AG04449 (cell line): ENCODE measurements at places on chromosomes 12 and 14.
A peak's percentile ranks its signal among the peaks of the same experiment; 100 is the strongest.

GRCh38 chr12:97837401-97837800, 374.8 kb downstream of the RMST start:
- DNase-seq: no peak

DNA sequence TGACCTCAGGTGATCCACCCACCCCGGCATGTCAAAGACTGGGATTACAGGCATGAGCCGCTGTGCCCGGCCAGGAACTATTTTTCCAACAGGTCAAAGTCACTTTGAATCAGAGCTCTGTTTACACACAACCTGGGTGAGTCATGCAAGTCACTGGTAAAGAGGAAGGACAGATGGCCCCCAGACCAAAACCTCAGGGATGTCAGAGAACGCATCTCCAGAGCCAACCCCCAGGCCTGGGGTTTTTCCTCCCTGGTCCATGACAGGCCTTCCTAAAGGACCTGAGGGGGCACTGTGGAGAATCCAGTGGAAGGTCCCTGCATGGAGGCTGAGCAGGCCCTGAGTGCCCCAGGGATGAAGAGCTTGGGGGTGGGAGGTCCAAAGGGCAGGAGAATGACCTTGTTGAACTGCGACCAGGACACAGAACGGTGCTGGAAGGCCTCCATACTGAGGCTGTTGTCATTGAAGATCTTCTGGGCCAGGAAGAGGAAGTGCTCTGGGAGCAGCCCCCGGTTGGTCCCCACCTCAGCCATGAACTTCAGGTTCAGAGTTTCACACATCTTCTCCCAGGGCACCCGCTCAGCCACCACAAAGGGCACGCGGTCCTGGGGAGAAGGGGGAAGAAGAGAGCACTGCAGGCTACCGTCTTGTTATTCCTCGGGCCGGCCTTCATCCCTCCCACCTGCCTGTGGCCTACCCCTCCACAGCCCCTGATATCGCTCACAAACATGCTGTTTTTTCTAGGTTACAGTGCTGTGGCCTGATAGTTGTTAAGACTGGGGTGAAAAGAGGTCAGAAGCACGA, 9.1 kb downstream of the STAT6 start:
- no peak for DNase-seq

GRCh38 chr12:45315462-45315861, 99.6 kb downstream of the ANO6 start:
- no peak for DNase-seq

DNA sequence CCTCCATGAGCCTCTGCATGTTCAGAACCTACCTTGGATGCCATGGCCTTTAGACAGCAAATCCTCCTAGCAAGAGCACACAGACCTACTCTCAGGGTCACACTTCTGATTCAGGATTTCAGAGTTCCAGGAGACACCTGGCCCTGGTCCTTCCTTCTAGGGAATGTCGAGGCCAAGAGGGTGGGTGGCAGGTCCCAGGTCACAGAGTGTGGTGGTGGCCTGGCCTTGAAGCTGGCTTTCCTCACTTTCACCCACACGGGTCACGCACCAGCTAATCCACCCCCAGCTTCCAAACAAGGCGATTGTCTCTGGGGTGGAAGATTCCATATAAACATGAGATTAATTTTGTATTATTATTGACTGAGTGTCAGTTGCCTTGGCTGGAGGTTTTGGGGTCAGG, 328.3 kb upstream of the RTL1 start:
- DNase-seq: no peak

GRCh38 chr14:76810953-76811400, 1.7 kb downstream of the ANGEL1 start:
- no peak for DNase-seq

DNA sequence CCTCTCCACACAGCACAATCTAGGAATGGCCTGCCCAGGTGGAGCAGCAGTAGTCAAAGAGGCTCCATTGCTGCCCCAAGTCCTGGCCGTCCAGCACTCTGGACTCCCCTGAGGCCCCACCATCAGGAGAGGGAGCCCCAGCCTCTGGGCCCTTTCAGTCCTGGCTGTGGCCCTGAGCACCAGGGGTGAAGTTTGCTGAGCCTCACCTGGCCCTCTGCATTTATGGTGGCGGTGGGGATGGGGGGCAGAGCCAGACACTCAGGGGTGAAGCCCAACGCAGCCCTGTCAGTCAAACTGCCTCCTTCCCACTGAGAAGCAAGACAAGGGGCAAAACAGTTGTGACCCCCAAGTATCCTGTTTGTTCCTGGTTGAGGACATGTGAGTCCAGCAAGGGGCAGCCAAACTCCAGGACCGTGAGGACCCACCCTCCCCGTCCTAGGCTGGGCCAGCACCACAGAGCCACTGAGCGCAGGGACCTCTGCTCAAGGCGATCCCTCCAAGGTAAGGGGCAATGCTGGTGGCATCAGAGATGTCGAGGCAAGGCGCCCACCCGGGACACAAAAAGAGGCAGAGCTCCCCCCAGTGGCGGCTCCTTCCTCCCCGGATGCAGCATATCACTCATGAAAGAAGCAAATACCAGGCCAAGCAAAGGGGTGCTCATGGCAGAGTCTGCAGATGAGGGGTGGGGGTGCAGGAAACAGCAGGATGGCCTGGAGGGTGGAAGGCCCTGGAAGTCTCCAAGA, 4.8 kb upstream of the AMN start:
- no peak for DNase-seq

- no peak for DNase-seq
Measured at GRCh38 chr12:115305275-115305674, 621.3 kb upstream of the TBX3 start.

DNA sequence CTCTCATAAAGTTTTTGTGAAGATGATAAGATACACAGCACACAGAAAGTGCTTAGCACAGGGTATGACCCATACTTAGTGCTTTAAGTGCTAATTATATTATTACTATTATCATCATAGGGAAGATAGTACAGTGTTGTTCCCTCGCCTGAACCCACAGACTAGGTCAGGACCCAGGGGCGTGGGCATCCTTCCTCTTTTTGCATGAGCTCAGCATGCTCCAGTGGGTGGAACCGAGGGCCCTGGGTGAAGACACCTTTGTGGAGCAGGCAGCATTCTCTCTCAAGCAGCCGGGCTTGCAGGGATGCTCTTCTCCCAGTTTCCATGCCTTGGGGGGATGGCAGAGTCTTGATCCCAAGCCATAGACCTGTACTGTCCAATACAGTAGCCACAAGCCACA, 34.8 kb downstream of the CRACR2A start:
- no peak for DNase-seq

DNA sequence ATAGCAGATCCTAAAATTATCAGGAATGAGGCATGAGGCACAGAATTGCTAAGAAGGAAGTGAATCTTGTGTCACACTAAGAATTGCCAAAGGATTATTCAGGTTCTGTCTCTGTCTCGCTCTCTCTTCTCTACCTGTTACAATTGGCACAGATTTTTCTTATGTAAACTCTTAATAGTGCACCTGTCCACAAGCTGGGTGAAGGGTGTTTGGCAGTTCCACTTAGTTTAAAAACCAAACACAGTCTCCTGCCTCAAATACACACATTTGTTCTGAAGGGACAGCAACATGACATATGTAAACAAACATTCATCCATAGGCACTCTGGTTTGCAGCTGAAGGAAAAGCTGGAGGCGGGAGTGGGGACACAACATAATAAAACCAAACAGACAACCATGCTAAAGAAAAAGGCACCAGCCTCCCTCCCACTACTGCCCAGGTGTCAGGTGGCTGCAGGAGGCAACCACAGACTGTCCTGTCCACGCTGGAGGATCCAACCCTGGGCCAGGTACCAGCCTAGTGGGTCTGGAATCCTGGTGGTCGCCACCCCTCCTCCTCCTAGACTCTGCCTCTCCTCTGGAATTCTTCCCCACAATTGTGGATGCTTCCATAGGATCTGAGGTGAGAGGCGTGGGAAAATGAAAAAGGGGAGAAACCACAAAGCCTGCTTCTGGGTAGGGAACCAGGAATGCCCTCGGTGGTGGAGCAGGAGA, 81.2 kb downstream of the TMEM260 start:
- no peak for DNase-seq

GRCh38 chr12:120230326-120230973, 29.5 kb upstream of the RPLP0 start:
- peak; percentile 80 for DNase-seq

- no peak for DNase-seq
Measured at GRCh38 chr12:49296836-49297694, 2.1 kb downstream of the PRPH start.

- DNase-seq: peak; percentile 74
Measured at GRCh38 chr14:77580964-77581505, 35.4 kb downstream of the SPTLC2 start.

GRCh38 chr12:32397696-32398095, 1.7 kb upstream of the FGD4 start:
- DNase-seq: no peak

DNA sequence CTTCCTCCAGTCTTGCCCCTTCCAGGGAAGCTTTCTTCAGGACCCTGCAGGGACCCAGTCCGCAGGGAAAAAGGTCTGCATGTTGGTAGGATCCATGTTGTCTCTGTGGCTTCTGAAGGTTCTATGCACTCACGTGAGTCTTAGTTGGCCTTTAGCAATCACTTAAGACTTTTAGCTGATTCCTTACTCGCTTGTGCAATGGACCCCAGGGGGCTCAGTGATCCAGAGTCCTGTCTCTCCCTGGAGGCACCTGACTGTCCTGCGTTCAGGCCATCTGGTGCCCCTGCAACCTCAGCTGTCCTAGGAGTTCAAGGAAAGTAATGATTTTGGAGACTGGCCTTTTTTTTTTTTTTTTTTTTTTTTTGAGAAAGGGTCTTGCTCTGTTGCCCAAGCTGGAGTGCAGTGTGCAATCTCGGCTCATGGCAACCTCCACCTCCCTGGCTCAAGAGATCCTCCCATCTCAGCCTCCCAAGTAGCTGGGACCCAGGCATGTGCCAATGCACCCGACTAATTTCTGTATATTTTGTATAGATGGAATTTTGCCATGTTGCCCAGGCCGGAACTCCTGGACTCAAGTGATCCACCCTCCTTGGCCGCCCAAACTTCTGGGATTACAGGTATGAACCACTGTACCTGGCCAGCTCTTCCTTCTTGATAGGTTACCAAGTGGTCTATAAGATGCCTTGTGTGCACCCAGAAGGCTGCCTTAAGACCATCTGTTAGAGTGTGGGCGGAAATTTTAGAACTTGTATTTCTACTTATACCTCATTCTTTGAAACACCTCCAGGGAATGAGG, 4.6 kb downstream of the IFI27L2 start:
- no peak for DNase-seq

DNA sequence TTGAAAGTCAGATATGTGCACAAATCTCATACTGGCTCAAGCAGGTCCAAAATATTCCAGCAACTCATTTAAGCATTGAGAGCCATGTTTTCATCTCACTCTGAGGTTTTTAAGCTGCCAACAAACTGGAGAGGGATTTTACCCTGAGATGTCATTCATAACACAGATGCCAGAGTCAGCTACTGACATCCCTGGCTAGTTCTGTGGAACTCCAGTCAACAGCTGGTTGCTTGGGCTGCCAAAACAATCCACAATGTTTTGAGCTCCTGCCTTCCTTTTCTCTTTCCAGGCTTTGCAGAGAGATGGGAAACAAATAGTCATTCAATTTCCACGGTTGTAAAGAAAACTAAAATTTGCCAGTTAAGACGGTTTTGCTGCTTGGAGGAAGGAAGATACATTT, 621.2 kb upstream of the FBXO33 start:
- DNase-seq: no peak

GRCh38 chr12:113452458-113452857, 19.2 kb downstream of the LHX5 start:
- DNase-seq: no peak

DNA sequence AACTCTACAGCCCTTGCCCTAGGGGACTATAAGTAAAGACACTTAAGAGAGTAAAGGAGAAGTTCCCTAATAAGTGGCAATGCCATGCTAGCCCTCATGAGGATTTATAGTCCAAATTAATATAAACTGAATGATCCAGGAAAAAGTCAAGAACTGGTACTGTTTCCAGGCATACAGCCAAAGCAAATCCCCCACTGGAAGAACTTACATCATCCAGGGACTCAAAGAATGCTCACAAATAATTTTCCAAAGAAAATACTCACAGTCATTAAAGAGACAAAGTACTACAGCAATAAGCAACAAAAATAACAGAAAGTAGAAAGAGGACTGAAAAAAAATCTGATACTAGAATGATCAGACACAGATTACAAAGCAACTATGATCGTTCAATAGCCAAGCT, 79.7 kb upstream of the RAP1B start:
- DNase-seq: peak; percentile 76

- DNase-seq: no peak
Measured at GRCh38 chr12:69435644-69436043, 34.5 kb upstream of the FRS2 start.

GRCh38 chr14:68939893-68940613, 39.0 kb downstream of the ACTN1 start:
- peak; percentile 94 for DNase-seq

GRCh38 chr12:108697905-108698304, 33.4 kb downstream of the CORO1C start:
- DNase-seq: no peak

DNA sequence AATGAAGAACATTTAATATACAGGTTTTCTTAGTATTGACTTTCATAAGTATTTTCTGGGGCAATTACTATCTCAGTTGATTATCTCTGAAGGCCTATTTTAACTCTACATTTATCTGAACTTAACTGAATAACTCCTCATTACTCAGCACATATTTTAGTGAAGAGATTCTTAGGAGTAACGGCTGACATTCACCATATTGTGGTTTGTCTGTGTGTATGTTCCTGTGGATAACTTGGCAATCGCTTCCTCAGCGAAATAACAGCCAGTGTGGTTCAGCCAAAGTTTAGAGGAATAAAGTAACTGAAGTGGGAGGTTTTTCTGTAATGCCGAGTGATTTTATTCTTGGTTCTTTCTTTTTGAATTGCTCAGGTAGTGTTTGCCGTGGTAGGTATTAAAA, 168.0 kb downstream of the RAD51B start:
- DNase-seq: peak; percentile 77

GRCh38 chr14:89336338-89336737, 80.7 kb downstream of the FOXN3 start:
- no peak for DNase-seq

DNA sequence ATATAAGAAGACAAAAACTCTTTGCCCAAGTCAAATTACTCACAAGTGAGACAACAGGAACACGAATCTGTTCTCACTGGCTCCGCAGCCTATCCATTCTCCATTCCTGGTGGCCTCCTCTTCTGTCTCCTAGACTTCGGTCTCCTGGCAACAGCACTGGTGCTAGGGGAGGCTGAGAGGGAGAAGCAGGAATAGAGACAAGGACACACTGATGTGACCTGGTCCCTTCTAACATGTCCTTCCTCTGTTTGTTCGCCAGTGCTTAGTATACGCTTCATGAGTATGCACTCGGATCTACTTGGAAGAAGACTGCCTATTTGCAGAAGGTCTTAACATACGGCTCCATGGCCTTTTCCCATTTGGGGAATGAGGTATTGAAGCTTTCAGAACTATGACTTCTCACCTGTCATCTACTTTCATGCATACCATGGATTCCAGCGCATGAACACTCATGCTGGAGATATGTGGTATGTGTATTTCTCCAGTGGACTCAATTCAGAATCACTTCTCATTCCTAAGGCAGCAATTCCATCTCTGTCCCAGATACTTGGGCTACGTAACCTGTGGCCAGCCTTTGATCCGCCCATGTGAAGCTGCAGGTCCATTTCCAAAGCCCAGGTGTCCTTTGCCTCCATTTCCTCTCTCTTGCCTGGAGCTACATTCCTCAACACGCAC, 33.9 kb downstream of the BHLHE41 start:
- no peak for DNase-seq
